ENCODE measurements at places on chromosomes 1 and 21. TPM values are rescaled to one million over a fixed set of nuclear protein-coding genes. Genes with fewer than 3 reads are reported as not detected.

DNA sequence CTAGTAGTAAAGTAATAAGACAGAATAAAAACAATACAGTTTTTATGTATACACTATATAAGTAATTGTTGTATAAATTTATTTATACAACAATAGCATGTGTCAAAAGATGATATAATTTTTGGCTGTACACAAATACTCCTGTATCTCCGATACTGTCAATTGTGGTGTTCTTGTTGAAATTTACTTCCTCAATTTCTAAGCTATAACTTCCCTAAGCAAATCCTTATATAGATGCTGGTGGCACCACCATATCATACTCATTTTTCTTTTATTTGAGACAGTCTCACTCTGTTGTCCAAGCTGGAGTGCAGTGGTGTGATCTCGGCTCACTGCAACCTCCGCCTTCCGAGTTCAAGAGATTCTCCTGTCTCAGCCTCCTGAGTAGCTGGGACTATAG lies 141.0 kb upstream of the HP1BP3 start:
- DNase-seq: no peak

DNA sequence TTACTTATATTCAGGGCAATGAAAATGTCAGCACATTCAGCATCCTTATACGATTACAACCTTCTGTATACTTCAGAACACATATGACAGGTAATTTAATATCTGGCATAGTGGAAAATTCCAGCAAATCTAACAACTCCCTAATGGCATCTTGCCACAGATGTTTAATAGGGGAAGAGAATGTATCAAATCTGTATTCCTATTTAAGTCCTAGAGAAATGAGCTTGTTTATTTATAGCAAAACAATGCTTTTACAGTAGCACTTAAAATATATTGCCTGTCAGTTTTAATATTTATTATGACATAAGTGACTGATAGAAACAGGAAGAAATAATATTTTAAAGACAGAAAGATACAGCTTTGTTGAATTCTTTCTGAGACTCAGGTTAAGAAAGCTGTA lies 1101.8 kb upstream of the B3GALT2 start:
- no peak for DNase-seq

DNA sequence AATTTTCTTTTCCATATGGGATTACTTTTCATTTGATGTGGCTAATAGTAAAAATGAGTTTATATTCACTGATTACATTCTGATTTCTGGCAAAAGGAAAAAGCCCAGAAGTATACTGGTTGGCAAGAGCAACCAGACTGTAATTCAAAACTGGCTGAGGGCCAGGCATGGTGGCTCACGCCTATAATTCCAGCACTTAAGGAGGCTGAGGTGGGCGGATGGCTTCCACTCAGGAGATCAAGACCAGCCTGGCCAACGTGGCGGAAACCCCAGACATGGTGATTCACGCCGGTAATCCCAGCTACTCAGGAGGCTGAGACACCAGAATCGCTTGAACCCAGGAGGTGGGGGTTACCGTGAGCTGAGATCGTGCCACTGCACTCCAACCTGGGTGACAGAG lies 14.5 kb downstream of the SYT11 start:
- DNase-seq: no peak

GRCh38 chr1:23035823-23036452 lies 16.7 kb downstream of the KDM1A start:
- no peak for DNase-seq

DNA sequence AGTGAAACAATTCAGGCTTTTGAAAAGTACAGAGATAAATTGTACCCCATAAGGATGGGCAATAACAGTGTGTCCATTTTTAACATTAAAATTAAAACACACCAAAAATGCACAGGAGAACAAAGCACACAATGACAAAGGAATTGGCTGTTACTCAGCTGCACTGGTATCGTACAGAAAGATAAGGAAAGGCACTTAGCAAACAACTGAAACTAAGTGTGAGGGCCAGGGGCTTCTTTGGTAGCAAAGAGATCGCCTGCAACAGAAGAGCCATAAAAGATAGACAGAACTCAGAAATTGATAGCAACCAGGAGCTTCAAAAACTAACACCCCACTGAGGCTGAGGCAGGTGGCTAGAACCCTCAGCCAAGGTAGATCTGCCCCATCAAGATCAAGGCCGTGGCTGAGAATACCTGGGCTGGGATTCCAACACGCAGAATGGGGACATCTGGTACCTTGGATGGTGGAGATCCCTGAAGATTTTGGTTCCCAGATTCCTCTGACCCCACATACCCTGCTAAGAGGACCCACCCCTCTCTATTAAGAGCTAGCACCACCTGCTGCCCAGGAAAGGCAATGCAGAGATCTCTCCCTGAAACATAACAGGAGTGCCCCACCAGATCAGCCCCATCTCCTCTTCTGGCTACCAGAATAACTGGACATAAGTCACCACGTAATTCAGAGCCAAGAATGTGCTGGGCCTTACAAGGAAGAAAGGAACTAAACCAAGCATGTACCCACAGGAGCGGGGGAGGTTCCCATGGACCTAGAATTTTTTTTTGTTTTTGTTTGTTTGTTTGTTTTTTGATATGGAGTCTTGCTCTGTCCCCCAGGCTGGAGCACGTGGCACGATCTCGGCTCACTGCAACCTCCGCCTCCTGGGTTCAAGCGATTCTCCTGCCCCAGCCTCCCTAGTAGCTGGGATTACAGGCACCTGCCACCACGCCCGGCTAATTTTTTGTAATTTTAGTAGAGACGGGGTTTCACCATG lies 16.2 kb downstream of the PLEKHO1 start:
- no peak for DNase-seq

GRCh38 chr21:38793926-38794713 lies 11.6 kb upstream of the ETS2 start:
- DNase-seq: no peak

GRCh38 chr1:58057826-58058225 lies 488.7 kb downstream of the OMA1 start:
- no peak for DNase-seq

GRCh38 chr1:41775956-41776585 lies 142.7 kb downstream of the HIVEP3 start:
- DNase-seq: no peak

DNA sequence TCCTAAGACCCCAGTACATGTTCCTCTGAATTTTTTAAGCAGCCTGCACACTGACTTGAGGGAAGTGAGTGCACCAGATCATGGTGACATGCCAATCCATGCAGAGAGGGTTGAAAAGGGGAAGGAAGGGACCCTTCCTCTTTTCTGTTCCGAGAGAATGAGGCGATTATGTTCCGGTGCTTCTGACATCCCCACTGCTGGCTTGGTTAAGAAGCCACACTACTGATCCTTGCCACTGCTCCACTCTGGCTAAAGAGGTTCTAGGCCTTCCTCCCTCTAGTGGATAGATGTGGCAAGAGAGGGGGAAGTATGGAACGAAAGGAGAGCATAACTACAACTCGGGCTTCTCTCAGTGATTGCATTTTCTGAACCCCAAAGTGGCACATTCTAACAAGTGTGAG lies 1.8 kb upstream of the CYB5R1 start:
- no peak for DNase-seq

DNA sequence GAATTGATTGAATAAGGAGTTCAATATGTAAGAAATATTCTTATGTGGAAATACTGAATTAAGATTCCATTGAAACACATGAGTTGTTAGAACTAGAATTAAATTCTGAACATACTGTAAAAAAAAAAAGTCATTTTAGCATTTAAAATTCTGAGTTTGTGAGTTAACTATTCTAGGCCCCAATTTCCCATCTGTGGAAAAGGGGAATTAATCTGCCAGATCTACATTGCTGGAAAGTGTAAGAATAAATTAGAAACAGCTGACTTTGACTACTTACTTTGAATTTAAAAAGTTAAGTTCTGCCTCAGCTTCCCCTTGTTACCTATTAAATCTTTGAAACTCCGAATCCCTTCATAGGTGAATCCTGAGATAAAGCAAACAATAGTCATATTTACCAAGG lies 103.0 kb downstream of the SNX7 start:
- no peak for DNase-seq

DNA sequence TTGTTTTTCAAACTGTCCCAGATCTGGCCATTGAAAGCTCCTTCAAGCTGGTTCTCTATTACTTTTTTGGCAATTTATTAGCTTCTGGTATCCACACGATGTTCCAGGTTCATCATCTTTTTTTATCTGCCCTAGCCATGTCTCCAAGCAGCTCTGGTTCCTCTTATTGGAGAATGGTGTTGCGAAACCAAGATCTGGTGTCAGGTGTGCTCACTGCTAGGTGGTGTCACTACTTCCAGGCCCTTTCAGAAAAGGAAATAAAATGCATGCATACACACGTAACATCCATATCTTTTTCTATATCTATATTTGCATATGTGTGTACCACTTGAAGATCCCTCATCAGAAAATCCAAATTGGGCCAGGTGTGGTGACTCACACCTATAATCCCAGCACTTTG lies 53.3 kb downstream of the GATAD2B start:
- DNase-seq: no peak

- no peak for DNase-seq
Measured at GRCh38 chr1:25343872-25344271, 5.7 kb downstream of the TMEM50A start.

VHLL gene
- total RNA-seq: not detected

CIART gene
- 14.1 TPM for total RNA-seq

CFAP74 gene
- not detected for total RNA-seq

EPHB2 gene
- 2.1 TPM for total RNA-seq

AJAP1 gene
- 0.84 TPM for total RNA-seq

KIF14 gene
- not detected for total RNA-seq

OR2L5 gene
- total RNA-seq: not detected

DMBX1 gene
- not detected for total RNA-seq

FCRL5 gene
- total RNA-seq: not detected

LENEP gene
- total RNA-seq: not detected

BRDT gene
- not detected for total RNA-seq

C1orf53 gene
- not detected for total RNA-seq

SLC9C2 gene
- total RNA-seq: not detected

GJA9 gene
- not detected for total RNA-seq

DNAI4 gene
- 6.2 TPM for total RNA-seq

S100A5 gene
- not detected for total RNA-seq

NR1I3 gene
- total RNA-seq: not detected
